Naive thymus-derived CD4-positive, alpha-beta T cell (primary cell): ENCODE measurements at places on chromosomes 2 and 18. TPM values are rescaled to one million over a fixed set of nuclear protein-coding genes. Genes with fewer than 3 reads are reported as not detected.

The FAM98A gene
- 22.7 TPM for total RNA-seq

- H3K27me3 ChIP-seq = no peaks in the 10 kb centered on the region
- no peak for DNase-seq
- no peaks in the 10 kb centered on the region for H3K4me1 ChIP-seq
- H3K27ac ChIP-seq = no peak overlapping the region
- H3K4me3 ChIP-seq = no peak overlapping the region
These were observed 79.2 kb upstream of the SETBP1 start for GRCh38 chr18:44601447-44601846.

DNA sequence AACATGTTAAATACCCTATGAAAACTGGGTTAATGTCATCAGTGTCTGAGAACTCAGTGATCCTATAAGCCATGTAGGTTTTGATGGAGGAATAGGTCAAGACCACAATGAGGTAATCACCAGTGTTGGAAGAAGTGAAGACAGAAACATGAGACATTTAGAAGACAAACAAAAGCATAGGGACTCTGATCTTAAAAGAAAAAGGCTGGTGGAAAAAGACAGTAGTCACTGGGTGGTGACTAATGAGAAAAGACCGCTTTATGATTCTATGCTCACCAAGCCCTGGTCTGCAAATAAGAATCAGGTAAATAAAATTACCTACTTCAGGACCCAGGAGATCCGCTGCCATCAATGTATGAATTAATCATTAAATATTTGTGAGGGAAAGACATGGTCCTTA is 271.9 kb downstream of the GPD2 start:
- H3K4me1 ChIP-seq = no peaks in the 10 kb centered on the region
- H3K4me3 ChIP-seq = no peak overlapping the region
- no peaks in the 10 kb centered on the region for H3K27me3 ChIP-seq
- H3K27ac ChIP-seq = no peak overlapping the region
- no peaks in the 10 kb centered on the region for H3K36me3 ChIP-seq
- no peak for DNase-seq

DNA sequence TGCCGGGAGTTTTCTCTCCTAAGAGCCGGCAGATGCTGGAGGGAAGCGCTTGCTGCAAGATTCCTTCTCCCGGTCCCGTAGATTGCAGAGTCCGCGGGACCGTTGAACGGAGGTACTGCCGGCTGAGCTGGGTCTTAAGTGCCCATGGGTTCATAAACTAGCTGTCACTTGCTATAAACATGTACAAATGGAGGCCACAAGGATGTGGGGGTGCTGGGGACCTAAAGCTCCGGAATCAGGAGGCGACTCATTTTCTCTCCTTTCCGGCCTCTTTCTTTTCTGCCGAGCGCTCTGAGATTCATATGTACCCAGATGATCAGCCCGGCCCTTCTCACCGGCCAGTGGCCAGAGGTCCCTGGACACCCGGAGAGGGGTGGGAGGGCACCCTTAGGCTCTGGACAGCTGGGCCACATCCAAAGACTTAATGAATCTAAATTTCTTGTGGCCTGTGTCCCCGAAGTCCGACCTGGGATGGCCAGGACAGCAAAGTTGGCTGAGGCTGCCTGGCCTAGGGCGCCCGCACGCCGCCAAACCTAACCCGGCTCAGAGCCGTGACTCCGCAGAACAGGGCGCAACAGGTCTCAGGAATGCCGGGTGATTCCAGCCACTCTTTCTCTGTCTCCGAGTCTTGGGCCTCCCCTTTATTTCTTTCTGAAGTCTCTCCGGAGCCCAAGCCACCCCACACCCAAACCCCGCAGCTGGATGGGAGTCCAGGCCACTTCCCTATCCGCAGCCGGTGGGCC is 2.4 kb upstream of the PAX3 start:
- peaks cover 5% of the 10 kb centered on the region for H3K4me1 ChIP-seq
- no peaks in the 10 kb centered on the region for H3K36me3 ChIP-seq
- H3K27ac ChIP-seq = no peak overlapping the region

GRCh38 chr2:190468814-190469569 is 60.8 kb downstream of the MFSD6 start:
- H3K4me1 ChIP-seq = peaks cover 28% of the 10 kb centered on the region
- H3K4me3 ChIP-seq = no peak overlapping the region
- no peak overlapping the region for H3K27ac ChIP-seq
- H3K27me3 ChIP-seq = no peaks in the 10 kb centered on the region

DNA sequence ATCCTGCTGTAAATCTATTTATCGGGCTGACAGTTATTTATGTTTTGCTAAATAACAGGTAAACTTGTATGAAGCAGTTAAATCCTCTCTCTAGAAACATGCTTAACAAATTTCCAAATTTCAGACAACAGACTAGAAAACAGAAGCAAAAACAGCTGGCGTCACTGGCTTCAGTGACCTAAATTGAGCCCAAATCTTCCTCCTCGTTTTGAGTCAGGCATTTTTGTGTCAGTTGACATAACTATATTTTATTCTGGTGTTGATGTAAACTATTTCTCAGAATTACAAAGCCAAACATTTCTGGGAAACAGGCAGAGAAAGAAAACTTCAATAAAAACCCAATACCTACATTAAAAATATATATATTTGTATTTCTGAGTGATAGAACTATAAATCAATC is 21.7 kb downstream of the RBMS1 start:
- H3K4me1 ChIP-seq = peaks cover 64% of the 10 kb centered on the region
- H3K4me3 ChIP-seq = no peak overlapping the region
- H3K36me3 ChIP-seq = no peaks in the 10 kb centered on the region
- peak overlapping the region; percentile 70 for H3K27ac ChIP-seq

The CIDEA gene
- not detected for total RNA-seq

GRCh38 chr2:53353135-53354114 is 414.2 kb upstream of the CHAC2 start:
- H3K27ac ChIP-seq = no peak overlapping the region
- no peaks in the 10 kb centered on the region for H3K36me3 ChIP-seq
- H3K27me3 ChIP-seq = no peaks in the 10 kb centered on the region
- no peak for DNase-seq

The MEP1B gene
- not detected for total RNA-seq

DNA sequence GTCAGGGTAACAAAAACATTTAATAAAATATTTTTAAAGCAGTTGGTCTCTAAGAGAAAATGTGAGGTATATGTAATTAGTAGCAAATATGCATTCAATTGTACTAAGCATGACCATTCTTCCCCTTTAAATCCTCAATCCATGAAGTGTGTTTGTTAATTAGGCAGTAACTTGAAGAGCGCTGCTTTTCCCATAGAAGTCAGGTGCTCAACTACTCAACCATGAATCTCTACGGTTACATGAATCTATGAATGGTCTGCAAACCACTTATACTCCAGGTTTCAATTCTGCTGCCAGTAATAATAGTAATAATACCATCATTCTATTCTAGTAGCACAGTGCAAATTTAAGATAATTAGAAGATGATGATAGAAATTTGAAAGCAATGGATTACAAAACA is 55.8 kb downstream of the SLC8A1 start:
- no peaks in the 10 kb centered on the region for H3K4me1 ChIP-seq
- DNase-seq = no peak
- H3K36me3 ChIP-seq = no peaks in the 10 kb centered on the region

DNA sequence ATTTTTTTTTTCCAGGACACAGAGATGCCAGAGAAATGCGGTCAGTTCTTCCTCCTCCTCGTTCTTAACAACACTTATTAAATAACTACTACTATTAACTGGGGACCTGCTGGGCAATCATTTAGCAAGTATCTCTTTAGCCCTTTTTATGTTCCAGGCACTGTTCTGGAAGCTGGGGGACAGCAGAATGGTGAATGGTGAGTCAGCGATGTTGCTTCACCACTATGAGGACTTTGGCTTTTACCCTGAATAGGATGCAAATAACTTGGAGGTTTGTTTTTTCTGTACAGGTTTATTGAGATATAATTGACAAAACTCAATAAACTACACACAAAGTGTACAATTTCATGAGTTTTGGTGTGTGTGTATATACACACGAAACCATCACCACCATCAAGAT is 179.9 kb upstream of the MSH6 start:
- H3K4me1 ChIP-seq = no peaks in the 10 kb centered on the region
- H3K4me3 ChIP-seq = no peak overlapping the region
- no peak overlapping the region for H3K27ac ChIP-seq
- no peaks in the 10 kb centered on the region for H3K36me3 ChIP-seq
- no peak for DNase-seq

DNA sequence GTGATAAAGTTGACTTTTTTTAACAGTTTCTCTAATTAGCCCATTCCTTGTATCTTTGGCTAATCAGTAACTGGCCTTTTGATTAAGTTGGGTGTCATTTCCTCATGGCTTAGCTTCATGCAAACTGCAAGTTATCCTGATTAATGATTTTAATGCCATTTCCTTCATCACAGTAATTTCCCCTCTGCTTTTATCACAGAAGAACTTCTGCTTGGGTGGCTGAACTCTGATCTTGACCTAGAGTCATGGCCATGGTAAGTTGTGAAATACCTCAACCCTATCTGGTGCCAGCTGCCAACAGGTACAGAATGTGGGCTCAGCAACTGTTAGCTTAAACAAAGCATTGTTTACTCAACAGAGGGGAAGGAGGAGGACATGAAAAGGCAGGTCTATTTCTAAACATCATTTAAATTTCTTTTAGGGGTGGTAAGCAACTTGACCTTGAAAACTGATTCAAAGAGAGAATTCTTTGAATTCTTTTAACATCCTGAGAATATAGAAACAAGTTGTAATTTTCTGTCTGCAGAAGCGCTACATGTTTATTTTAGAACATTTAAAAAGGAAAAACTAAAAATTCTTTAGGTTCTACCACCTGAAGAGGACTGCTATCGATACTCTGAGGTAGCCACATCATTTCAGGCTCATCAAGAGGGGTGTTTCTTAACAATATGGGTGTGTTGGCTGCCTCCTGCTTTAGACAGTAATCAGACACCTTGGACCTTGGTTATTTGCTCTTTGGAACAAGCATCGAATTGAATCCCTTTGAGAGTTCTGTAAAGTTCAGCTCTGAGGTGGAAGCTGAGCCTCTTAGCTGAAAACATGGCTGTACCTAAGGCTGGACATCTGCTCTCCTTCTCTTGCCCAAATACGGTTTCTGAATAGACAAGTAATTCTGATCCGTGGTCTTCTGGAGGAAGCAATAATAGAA is 39.7 kb downstream of the ANXA4 start:
- DNase-seq = no peak
- no peaks in the 10 kb centered on the region for H3K4me1 ChIP-seq
- no peak overlapping the region for H3K4me3 ChIP-seq
- no peaks in the 10 kb centered on the region for H3K27me3 ChIP-seq
- no peaks in the 10 kb centered on the region for H3K36me3 ChIP-seq
- no peak overlapping the region for H3K27ac ChIP-seq

- no peaks in the 10 kb centered on the region for H3K36me3 ChIP-seq
- H3K4me1 ChIP-seq = no peaks in the 10 kb centered on the region
- no peak for DNase-seq
These were observed 1.8 kb upstream of the SALL3 start for GRCh38 chr18:78977637-78978348.
